T-helper 9 cell (primary cell): ENCODE measurements at places on chromosomes 3 and 15.

- DNase-seq = no peak
These were observed 780 bp upstream of the ACAD9 start for GRCh38 chr3:128878556-128879124.

- DNase-seq = no peak
These were observed 48.6 kb downstream of the KLF15 start for GRCh38 chr3:126308394-126309125.

- no peak for DNase-seq
These were observed 60.9 kb upstream of the THSD4 start for GRCh38 chr15:71054286-71054952.

DNA sequence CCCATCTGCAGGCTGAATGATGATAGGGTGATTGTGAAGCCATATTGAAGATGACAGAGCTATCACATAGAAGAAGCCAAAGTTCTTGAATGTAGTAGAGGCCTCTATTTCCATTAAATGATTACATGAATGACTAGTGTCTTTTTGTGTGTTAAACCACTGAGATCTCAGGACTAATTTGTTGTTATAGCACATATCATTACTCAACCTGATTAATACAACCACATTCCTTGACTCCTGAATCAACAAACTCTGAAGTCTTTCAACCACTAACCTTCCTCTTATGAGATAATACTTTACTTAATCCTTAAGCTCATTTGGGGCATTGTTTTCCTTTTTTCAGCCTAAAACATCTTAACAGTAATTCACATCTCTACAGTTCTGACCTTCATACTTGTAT lies 564.5 kb upstream of the ADAMTS9 start:
- no peak for DNase-seq

DNA sequence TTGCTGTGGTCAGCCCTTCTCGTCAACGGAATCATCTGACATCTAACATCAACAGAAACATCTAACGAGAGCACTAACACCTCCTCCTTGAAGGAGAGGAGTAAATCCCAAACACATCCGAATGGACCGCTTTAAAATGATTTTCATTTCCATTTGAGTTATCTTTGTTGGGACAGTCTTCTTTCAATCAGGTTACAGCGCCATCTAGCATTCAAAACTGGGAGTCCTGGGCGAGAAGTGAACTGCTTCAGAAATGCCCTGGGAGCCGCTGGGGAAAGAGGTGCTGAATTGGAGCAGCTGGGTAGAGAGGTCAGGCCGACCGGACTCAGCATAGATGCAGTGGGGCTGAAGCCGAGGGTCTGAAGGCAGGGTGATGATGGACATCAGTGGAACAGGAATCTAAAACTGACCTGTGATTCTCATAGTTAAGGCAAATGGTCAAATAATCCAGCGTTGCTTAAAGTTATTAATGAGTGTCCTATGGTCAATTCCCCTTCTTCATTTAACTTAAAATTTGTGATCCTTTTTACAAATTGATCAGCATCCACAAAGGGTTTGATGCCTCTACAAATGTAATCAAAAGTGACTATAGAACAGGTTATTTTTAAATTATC lies 170.0 kb upstream of the NDN start:
- no peak for DNase-seq

DNA sequence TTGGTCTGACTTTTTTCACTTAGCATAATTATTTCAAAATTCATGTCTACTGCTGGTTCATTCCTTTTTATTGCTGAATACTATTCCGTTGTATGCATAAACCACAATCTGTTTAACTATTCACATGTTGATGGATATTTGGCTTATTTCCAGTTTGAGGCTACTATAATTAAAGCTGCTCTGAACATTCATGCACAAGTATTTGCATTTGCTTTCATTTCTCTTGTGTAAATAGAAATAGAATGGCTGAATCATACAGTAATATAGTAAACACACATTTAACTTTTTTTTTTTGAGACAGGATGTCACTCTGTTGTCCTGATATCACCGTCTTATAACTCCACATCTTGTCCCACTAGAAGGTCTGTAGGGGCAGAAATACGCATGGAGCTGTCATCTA lies 57.3 kb downstream of the NMNAT3 start:
- DNase-seq = no peak

DNA sequence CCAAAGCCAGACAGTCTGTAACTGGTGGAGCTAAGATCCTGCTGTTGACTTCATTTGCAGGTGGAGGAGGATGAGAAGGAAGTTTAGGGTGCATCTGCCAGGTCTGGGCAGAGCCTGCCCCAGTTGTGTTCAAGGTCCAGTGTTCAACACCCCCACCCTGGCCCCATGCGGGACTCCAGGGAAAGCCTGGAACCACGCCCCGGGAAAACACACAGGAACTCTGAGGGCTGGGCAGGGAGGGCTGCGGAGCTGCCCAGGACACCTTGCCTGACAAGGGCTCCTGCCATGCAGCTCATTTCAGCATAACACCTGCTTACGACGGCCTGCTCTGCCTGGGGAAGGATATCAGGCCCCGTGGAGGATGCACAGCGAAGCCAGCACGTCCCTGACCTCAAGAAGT lies 286.3 kb downstream of the XXYLT1 start:
- no peak for DNase-seq

DNA sequence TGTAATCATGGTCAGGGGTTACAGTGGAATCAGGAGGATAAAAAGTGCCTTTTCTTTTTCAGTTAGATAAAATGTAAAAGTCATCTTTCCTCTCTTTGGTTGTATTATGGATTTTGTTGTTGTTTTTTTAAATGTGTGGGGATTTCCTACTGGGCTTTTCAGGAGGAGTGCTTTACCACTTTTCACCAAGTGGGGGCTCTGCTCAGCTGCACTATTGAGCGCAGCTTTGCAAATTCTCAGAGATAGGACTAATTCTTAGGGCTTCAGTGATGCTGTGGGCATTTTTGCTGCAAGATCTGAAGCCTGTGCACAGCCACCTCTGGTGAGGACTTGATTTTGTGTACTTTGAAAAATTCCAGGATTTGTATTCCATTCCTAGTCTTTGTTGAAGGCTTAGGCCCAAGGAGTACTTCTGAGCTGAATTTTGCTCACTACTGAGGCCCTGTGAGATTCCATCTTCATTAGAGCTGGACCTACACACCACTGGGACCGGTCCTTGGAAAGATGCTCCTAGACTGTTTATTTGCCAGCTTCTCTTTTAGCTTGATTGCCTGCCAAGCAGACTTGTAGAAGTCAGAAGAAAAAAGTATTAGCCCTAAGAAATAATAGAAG lies 7.5 kb downstream of the GNB5 start:
- DNase-seq = no peak

- DNase-seq = no peak
These were observed 16.2 kb downstream of the TIMP4 start for GRCh38 chr3:12142476-12142875.

DNA sequence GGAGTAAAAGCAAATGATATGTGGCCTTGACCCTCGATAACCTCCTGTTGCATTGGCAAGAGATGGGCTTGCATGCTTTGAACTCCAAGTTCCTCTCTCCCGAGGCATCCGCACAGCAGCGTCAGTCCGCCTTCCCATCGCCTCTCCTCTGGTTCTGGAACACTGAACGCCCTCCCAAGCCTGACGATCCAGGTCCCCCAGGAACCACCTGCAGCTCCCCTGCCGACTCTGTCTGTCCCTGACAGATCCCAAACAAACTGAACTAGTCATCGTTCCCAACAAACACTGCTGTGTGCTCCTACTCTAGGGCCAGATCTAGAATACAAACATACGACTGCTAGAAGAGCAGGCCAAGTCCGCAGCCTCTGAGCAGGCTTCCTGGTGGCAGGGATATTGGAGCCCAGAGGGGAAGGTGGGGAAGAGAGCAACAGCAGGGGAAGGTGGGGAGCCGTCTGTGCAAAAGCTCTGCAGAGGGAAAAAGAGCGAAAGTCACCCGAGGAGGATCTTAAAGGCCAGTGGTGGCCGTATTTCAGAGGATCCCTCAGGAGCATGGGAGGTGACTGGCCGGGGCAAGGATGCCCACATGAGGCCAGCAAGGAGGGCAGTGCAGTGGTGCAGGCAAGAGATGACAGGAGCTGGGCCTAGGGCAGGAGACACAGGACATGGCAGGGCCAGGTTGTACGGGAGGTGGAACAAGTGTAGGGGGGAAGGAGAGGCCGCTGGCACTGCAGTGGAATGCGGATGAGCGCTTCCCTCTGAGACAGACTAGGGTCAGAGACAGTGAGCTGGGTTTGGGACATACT lies 50.8 kb downstream of the PCSK6 start:
- no peak for DNase-seq

- DNase-seq = no peak
These were observed 25.9 kb upstream of the PLXNA1 start for GRCh38 chr3:126956866-126957650.

DNA sequence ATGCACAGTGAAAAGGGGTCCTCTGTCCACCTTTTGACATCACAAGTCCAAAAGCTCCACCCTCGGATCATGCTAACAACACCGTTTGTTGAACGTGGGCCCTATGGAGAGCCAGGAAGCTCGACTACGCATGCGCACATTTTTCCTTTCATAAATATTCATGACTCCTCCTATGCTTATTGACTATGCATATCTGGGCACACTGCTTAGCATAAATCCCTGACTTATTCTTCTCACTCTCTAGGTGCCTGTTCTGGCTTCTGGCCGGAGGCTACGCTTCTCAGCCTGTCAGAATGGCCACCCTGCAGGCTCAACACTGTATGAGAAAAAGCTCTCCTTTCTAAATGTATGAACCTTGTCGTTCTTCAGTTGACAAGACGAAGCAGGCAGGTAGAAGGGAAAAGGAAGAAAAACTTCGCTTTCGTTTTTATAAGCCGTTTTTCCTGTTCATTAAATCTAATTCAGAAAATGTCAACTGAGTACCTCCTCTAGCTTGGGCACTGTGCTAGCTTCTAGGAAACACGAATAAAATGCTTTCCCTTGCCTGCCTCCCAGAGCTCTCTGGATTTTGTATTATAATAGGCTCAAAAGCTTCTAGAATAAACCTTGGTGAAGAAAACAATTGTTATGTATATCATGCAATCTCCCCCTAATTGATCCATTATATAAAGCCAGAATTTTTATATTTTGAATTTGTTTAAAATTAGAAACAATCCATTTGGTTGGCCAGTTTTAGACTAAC lies 207.7 kb downstream of the ATP10A start:
- no peak for DNase-seq

GRCh38 chr15:41882689-41883483 lies 11.0 kb downstream of the SPTBN5 start:
- no peak for DNase-seq

DNA sequence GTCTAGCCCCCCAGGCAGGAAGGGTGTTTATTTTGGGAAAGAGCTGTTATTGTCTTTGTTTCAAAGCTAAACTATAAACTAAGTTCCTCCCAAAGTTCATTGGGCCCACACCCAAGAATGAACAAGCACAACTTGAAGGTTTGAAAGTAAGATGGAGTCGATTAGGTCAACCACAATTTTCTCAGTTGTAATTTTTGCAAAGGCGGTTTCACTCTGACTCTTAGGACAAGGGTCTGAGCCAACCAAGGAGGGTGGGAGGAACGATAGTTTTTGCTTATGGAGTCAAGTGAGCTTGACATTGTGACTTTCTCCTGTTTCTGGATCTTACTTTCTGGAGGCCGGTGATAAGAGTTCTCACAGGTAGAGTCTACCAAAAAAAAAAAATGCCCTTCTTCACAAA lies 5.8 kb upstream of the ZNF770 start:
- DNase-seq = no peak

DNA sequence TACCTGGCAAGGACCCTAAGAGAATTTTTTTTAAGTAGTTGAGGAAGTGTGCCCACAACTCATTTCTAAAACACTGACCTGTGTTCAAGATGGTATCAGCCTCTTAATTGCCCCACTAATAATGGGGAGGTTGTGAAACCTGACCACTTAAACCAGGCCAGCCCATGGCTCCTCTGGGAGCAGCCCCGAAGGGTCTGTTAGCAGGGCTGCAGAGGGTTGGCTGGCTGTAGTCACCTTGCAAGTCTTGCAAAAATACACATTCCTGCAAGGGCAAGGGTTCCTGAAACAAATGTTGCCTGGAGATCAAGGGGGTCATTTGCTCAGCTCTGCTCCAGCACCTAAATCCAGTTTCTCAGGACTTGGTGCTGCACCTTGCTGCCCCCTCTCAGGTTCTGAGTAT lies 3.2 kb downstream of the IL17RD start:
- no peak for DNase-seq

GRCh38 chr3:5172018-5172417 lies 15.5 kb upstream of the EDEM1 start:
- no peak for DNase-seq

GRCh38 chr3:120678984-120679383 lies 3.1 kb downstream of the HGD start:
- DNase-seq = no peak

- DNase-seq = no peak
These were observed 4.0 kb upstream of the AEN start for GRCh38 chr15:88617031-88617722.

- no peak for DNase-seq
These were observed 26.1 kb downstream of the PLXNB1 start for GRCh38 chr3:48403533-48404439.

DNA sequence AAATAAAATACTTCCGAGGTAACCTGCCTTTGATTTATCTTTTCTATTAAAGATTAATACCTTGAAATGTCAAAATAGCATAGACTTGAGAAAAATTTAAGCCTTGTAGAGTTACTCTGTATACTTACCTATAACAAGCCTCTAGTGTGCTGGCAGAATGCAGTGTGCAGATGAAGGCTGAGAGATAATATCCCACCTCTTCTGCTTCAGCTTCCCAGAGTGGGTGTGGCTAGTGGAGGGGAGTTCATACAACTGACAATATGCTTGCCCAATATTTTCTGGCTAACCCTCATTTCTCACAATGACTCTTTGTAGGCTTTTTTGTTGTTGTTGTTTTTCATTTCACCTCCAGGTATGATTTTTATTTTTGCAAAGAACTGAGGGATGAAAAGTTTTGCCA lies 15.7 kb upstream of the ZBTB20 start:
- no peak for DNase-seq

DNA sequence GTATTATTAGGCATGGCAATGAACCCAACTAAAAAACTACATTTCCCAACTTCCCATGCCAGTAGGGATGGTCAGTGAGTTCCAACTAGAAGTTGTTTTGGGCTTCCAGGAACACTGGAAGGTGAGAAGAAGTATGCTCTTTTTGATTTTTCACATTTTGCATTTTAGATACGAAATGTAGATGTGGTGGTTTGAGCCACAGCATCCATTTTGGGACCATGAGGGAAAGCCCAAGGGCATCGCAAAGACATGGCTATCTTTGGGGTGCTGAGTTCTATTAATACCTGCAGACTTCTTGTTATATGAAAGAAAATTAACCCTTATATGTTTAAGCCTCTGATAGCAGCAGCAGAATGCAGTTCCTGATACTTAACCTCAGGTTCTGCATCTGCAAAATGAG lies 62.9 kb downstream of the PTPRG start:
- no peak for DNase-seq
